ENCODE measurements at places on chromosomes 12 and 14. TPM values are rescaled to one million over a fixed set of nuclear protein-coding genes. Genes with fewer than 3 reads are reported as not detected.

DNA sequence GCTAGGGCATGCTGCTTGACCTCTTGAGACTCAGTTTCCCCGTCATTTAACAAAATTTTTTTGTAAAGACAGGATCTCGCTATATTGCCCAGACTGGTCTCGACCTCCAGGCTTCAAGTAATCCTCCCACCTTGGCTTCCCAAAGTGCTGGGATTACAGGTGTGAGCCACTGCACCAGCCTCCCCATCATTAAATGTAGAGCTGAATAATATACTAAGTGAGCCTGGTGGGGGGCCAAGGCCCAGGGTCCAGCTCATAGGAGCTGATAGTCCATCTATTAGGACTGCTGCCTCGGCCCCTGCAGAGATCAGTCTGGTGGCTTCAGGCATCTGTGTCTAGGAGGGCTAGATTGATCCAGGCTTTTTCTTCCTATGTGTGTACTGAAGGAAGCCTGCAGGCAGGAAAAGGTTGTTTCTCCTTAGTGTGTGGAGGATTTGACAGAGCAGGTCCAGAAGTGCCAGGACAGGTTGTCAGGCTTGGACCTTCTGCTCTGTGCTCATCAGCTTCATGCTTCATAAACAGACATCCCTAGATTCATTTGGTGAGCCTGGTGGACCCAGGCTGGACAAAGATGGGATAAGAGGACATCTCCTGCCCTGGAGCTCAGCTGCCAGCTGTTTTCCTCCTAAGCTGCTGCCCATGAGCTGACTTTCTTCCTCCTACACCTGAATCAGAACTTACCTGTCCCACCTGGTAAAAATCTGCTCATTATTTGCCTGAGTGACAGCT, 135.4 kb downstream of the ZFP36L1 start:
- no peak for DNase-seq

DNA sequence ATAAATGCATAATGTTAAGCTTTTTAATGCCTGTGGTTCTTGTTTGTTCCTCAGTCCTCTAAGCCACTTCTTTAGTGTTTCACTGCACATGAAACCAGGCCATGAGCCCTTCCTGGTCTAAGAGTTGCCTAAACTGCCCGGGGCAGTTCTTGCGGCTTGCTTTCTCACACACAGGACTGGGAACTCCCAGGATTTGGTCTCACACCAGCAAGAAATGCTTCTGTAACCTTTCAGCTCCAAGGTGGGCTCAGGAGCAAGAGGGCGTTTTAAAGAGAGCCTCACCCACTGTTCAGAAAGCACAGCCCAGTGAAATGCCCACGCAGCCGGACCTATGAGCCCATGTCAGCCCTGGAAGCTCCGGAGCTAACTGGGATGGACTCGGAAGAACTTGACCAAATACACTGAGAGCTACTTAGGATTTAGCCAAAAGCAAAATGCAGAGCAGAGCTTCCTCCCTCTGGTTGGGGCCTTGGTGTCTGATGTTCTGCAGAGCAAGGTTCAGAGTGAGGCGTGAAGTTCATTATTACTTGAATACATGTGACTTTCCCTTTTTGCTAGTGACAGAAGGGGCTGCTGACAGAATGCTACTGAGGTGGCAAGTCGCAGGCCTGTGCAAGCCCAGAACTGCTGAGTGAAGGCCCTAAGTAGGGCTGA, 23.4 kb downstream of the SLC25A29 start:
- no peak for DNase-seq

MYH7 gene
- total RNA-seq = 0.87 TPM

LRP1-AS gene
- total RNA-seq = not detected

NAV3 gene
- total RNA-seq = 20.0 TPM

GRCh38 chr12:113876160-113876559, 90.0 kb downstream of the RBM19 start:
- no peak for DNase-seq

GRCh38 chr14:84856751-84857534, 673.0 kb upstream of the FLRT2 start:
- DNase-seq = no peak

PLEKHG7 gene
- total RNA-seq = 0.31 TPM
